ENCODE measurements at places on chromosomes 2 and 18. TPM values are rescaled to one million over a fixed set of nuclear protein-coding genes. Genes with fewer than 3 reads are reported as not detected.

The PTPRN gene
- 12.4 TPM for total RNA-seq

The DPY30 gene
- total RNA-seq = 87.8 TPM

The SLC9A4 gene
- 2.9 TPM for total RNA-seq

The BOLL gene
- 0.18 TPM for total RNA-seq

The RFX8 gene
- not detected for total RNA-seq

The C1QL2 gene
- total RNA-seq = not detected

The CHRND gene
- 0.50 TPM for total RNA-seq

The HJURP gene
- 0.11 TPM for total RNA-seq

The SGPP2 gene
- 2.5 TPM for total RNA-seq

The LIPG gene
- total RNA-seq = 9.2 TPM

The NEU2 gene
- total RNA-seq = 0.77 TPM

The ABCG8 gene
- total RNA-seq = 0.94 TPM

The LRRFIP1 gene
- total RNA-seq = 37.8 TPM

The SERPINB12 gene
- 0.38 TPM for total RNA-seq

The FBXO41 gene
- 6.9 TPM for total RNA-seq

The TBR1 gene
- 0.22 TPM for total RNA-seq

The STEAP3 gene
- total RNA-seq = 2.3 TPM

The SPRED2 gene
- 16.4 TPM for total RNA-seq

The MC5R gene
- total RNA-seq = not detected

The SPHKAP gene
- total RNA-seq = 4.8 TPM

The SNTG2 gene
- 1.0 TPM for total RNA-seq

The SPOPL gene
- 16.0 TPM for total RNA-seq

The ANKRD30BL gene
- total RNA-seq = 0.36 TPM

The GLB1L gene
- total RNA-seq = 7.5 TPM

The UGT1A4 gene
- 1.6 TPM for total RNA-seq

The ASXL3 gene
- 49.7 TPM for total RNA-seq

The ACMSD gene
- 0.81 TPM for total RNA-seq

The SCN9A gene
- total RNA-seq = 47.7 TPM

The CD28 gene
- total RNA-seq = 0.13 TPM

The SLC19A3 gene
- total RNA-seq = 0.27 TPM

The OR6B2 gene
- total RNA-seq = 0.38 TPM

The CRACDL gene
- 0.19 TPM for total RNA-seq

The MOGAT1 gene
- not detected for total RNA-seq

The OSGEPL1 gene
- 20.0 TPM for total RNA-seq

The SAG gene
- 3.9 TPM for total RNA-seq

The DSG3 gene
- 0.24 TPM for total RNA-seq

The SPEG gene
- total RNA-seq = 31.1 TPM

The KLHL41 gene
- total RNA-seq = 2.5 TPM

The GPD2 gene
- total RNA-seq = 5.4 TPM

The NOSTRIN gene
- total RNA-seq = 0.26 TPM

The FAM237A gene
- 8.9 TPM for total RNA-seq

The GPR55 gene
- 1.1 TPM for total RNA-seq

The ALPG gene
- total RNA-seq = 0.21 TPM

The CNGA3 gene
- 2.2 TPM for total RNA-seq

The MOCOS gene
- 0.67 TPM for total RNA-seq

The HOXD9 gene
- 11.9 TPM for total RNA-seq

The COL5A2 gene
- total RNA-seq = 5.4 TPM

The PRKAG3 gene
- not detected for total RNA-seq

The MAT2A gene
- 135 TPM for total RNA-seq
